ENCODE measurements at places on chromosomes 4 and X.

- no peak for DNase-seq
These were observed 562.8 kb upstream of the POU3F4 start for GRCh38 chrX:82945332-82945731.

GRCh38 chr4:185738038-185738552, 73.9 kb downstream of the SORBS2 start:
- no peak for DNase-seq

DNA sequence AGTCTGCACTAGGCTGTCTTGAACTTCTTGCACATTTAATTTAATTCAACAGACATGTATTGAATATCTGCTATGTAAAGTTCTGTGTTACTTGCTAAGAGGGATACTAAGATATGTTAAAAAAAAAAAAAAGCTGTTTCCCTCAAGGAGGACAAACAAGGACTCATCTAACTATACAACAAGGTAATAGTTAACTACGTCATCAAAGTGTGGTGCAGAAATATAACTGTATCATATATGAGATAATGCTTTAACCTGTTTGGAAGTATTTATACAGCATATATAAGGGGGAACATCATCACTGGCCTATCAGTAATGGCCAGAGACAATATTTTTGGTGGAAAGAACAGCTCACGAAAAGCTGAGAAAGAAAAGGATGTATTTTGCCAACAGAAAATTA, 89.9 kb downstream of the PTPN13 start:
- DNase-seq: no peak

DNA sequence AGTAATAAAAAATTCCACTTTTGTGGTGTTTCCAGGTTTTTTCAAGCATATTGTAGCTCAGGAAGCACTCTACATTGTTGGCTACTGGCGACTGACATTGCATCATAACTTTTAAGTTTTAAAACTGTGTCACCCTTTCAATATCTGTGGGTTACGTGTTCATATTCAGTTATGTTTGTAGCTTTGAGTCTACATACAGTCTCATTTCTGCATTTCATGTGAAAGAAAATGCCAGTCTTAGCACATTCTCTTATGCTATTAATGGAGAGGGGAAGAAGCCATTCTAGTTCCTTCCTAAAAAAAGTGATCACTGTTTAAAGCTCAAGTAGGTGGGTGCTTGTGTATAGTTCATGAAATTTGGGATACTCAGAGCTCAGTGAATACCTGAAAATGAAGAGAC, 38.1 kb downstream of the DIAPH2 start:
- DNase-seq: no peak

DNA sequence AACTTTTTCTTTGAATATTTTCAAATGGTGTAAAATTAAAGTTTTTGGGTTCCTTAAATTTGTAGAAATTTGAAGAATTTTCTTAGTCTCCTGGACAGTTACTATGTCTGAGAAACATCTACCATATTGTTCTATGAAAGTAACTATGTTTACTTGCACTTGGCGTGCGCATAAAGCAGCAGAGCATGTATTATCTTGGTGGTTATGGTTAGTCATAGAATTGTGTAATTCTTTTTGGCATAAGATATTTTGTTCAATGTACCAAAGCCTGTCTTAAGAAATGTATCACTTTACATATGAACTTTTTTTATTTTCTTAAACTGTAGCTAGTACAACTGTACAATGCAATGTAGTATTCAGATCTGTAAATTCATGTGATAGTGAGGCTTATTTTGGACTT, 49.2 kb downstream of the CDS1 start:
- no peak for DNase-seq

- no peak for DNase-seq
These were observed 1167.2 kb upstream of the PABPC4L start for GRCh38 chr4:135368831-135369230.

DNA sequence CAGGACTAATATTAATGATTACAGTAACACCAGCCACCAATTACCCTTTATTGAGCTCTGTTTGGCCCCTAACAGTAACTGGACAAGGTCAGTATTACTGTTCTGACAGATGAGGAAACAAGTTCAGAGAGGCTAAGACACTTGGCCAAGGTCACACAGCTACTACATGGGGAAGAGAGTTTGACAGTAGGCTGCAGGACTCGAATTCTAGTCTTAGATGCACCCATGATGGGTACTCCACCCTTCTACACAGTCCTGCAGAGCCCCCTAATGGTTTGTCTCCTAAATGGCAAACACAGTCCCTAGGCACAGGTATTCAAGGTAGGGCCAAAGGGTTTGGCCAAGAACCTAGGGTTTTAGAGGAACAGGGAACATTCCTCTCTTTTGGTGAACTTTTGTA, 93.9 kb downstream of the NSUN7 start:
- DNase-seq: no peak

- no peak for DNase-seq
These were observed 1.4 kb downstream of the ZNF185 start for GRCh38 chrX:152899111-152899873.

GRCh38 chr4:110412354-110413065, 63.4 kb upstream of the ENPEP start:
- no peak for DNase-seq

DNA sequence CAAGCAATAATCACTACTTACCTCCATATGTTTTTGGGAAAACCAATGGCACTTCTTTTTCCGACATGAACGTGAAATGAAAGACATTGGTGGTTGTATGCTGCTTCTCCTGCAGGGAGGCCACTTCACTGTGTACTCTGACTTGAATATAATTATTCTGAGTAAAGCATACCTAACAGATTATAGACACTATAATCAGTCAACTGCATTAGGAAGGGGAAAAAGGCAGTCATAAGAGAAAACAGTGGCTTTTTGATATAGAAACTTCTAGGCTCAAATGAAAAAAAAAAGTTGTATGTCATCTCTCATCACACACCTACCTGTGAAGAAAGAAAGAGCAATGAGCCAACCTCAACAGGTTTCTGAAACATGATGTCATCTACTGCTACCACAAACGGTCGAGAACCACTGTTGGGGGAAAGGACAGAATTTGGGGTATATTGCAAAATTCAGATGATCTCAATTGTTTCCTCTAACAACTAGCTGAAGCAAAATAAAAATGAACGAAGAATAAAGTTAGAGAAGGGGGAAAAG, 37.4 kb downstream of the PRDX4 start:
- no peak for DNase-seq

DNA sequence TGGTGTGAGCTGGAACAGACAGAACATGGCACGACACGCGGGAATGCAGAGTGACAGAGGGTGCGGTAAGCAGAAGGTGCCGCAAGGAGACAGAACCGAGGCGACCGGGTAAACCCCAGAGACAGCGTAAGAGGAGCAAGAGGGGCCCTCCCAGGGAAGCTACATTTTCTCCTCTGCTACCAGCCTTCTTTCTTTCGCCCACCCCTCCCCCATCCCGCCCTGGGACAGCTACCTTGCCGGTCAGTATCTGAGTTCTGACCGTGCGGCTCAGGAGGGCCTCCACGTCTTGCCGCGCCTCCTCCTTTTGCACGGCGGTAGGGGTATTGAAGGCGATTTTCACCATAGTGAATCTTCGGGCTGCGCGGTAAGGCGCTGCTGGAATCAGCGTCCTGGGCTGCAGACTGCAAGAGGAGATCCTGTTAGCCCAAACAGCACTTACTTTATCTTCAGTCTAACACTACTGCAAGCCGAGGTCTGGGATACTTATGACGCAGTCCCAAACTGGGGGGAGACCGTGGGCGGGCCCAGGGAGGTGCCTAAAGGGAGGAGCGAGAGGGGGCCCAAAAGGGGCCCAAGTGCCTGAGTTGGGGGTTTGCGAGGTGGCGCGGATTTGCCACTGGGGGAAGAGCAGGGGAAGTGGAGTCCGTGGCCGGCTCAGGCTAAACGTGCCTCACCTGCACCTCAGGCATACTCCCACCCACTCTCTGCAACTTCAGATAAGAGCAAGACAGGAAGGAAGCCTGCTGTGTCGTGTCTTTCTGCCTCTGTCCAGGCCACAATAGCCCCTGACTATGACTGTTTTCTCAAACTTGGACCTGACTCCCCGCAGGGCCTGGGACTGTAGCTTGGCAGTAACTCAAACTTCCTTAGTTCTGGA, at the start of gene ITM2A:
TSS of gene ITM2A (minus strand) at position 462 of the 877 bp plus-strand sequence. CDS start at position 343, 119 bp downstream.
- peak; percentile 77 for DNase-seq

DNA sequence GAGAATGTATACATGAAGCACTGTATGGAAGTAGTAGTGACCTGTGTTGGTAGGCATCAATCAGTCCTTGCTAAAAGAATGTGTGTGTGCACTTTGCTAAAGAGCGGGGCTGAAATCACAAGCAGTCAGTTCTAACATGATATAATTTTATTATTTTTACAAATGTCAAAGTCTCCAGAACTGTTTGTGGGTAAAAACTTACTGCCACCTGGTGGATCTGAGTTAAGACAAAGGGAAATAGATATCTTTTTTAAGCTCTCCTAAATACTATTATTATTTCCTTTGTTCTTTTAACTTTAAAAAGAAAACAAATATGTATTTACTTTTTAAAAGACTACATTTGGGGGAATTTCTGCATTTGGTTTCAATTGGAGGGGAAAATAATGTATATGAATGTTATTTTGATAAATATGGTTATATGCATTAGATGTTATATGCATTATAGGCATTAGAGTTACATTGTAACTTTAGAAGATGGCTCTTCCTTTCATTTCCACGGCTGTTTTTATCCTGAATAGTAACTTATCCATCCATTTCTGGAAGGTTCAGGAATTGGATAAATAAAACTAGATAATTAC, 7.8 kb upstream of the CLOCK start:
- DNase-seq: no peak

- DNase-seq: no peak
These were observed 23.0 kb upstream of the MSANTD1 start for GRCh38 chr4:3225936-3226335.

- DNase-seq: no peak
These were observed 248.8 kb downstream of the PRDM5 start for GRCh38 chr4:120673696-120674095.

GRCh38 chr4:84490663-84491062, 8.4 kb downstream of the NKX6-1 start:
- no peak for DNase-seq

- no peak for DNase-seq
These were observed 29.5 kb upstream of the XIAP start for GRCh38 chrX:123830309-123830708.

GRCh38 chrX:7689791-7690412, 153.1 kb upstream of the VCX start:
- DNase-seq: no peak

DNA sequence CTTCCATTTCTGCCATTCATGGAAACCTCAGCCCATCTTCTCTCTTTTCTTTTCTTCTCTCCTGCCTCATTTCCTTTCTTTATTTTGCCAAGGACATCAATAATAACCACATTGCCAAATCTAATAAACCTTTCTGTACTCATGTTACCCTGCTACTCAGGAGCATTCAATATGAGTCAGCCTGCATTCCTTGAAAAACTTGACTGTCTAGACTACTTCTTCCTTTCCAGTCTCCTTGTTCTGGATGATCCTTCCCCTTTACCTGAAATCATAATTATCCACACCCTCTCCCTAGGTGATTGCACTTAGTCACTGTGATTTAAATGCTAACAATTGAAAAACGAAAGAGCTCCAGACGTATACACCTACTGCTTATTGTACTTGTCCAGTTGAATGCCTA, 253.2 kb upstream of the CENPE start:
- DNase-seq: no peak

All from right forelimb (tissue), 1 donor.